ENCODE measurements at places on chromosomes 13 and 19.

DNA sequence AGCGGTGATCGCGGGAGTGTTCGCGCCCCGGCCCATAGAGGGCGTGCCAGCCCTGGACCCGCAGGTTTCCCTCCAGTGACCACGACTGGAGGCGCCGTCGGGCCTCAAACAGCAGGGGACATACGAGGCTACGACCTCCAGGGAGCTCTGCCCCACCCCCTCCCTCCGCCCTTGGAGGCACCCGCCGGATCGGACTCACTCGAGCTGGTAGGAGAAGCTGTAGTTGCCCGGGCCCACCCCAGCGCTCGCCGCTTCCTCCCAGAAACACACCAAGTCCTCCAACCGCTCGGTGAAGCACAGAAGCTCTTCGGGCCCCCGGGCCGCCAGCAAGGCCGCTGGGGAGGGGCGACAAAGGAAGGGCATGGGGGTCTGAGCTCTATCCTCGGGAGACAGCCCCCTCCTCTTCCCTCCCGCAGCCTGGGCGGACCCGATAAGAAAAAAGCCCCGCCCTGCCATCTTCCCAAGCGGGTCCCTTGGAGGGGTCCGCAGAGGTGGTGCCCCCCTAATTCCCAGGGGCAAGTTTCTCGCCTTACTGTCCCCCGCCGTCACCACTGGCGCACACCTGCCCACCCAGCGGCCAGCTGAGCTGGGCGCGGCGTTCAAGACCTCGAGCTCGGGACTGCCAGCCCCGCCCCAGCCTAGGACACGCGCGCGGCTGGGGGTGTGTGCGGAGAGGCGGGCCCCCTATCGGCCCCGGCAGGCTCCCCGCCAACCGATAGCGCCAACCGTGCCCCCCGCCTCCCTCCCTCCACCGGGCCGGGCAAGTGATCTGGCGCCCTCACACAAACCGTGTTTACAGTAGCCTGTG, 1.0 kb downstream of the EPOR start:
- peak; percentile 10 for DNase-seq

DNA sequence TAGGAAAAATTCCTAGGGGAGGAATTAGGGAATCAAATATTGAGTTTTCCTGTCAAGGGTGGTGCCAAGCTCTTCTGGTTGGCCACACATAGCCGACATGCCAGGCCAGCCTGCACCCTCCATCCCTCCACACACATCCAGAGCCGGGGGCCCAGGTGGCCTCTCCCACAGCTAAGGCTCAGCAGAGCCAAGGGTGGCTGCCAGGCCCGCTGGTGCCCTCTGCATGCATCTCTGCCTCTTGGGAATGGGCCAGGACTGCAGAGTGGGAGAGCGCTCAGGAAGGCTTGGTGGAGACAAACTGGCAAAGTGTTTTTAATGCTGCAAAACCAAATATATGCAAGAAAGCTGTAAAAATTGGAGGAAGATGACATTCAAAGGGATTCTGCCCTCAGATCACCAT, 42.7 kb upstream of the GAS6 start:
- DNase-seq, result no peak

- DNase-seq, result no peak
Observed at GRCh38 chr19:52391135-52391534, 6.5 kb upstream of the ZNF528 start.

DNA sequence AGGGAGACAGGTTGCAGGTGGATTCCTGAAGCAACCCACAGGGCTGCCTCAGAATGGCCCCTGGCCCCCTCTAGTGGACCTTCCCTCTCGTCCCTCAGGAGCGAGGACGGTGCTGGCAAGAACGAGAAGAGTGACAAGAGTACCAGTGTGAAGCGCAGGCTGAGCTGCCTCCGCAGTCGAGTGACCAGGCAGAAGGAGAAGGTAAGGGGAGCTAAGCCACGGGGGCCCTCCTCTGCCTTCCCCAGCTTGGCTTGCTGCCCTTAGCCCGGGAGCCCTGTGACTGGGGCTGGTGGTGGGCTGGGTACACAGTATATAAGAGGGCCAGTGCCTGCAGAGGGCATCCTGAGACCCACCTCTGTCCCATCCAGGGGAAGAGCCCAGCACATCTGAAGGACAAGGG, 34.0 kb downstream of the ARHGEF18 start:
- DNase-seq, result no peak

DNA sequence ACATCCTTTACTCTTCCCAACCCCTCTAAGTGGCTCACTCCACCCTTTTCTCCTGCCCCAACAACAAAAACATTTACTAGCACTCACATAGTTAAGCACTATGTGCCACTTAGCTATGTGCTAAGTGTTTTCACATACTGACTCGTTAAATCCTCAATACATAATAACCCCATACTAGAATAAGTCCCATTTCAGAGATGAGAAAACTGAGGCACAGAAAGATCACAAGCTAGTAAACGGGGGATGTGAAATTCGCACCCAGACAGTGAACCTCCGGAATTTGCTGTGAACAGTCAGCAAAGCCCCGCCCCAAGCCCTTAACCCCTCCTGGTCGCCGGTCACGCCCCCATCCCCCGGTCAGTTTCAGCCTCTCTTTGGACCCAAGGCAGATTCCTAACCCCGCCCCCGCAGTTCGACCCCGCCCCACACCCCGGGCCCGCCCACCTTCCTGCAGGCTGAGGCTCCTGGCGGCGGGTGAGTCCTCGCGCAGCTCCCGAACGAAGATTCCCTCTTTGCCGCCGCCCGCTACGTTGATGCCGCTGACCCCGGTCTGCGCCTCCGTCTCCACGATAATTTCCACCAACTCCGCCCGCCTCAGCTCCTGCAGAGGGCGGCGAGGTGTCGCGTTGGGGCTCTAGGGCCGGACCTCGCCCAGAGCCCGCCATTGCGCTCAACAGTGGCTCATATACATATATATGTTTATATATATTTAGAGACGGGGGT, 9.8 kb downstream of the PRX start:
- DNase-seq, result peak; percentile 91

GRCh38 chr13:26996965-26997752, 174.5 kb downstream of the USP12 start:
- DNase-seq, result no peak

DNA sequence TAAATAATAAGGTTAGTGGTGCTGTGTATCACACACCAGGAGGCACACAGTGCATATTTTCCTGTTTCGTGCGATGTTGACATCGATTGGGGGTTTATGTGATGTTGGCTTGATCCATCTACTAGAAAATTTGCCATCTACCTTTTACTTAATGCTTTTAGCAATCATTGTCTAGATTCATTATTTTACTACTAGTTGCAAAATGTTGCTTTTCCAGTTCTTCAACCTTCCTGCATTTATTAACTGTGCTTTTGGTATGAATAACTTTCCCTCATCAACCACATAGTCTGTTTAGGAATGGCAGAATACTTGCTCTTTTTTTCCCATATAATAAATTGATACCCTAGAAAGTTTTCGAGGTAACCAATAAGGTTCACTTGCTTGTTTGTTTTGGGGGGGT, 17.5 kb downstream of the C13orf42 start:
- no peak for DNase-seq

DNA sequence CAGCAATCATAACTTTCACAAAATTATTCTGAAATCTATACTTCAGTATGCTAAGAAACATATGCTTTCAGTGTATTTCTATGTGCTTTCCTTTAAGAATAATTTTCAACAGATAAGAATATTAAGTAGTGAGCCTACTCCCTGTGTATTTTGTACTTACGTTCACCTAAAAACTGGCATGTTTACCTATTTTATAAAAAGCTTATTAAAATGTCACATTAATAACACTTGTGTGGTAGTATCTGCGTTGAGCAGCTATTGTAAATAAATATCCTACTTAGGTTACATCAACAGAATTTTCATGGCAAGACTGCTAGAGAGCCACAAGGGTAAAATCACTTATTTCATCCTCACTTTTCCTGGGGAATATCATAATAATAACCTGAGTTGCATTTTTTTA, 113.4 kb upstream of the SLITRK5 start:
- no peak for DNase-seq

- peak; percentile 17 for DNase-seq
Observed at GRCh38 chr13:51844862-51845573, at the start of gene TMEM272. Gene TMEM272, minus strand, starts transcription at chr13:51845177. Its CDS starts 6,647 bp downstream, at chr13:51838530.

DNA sequence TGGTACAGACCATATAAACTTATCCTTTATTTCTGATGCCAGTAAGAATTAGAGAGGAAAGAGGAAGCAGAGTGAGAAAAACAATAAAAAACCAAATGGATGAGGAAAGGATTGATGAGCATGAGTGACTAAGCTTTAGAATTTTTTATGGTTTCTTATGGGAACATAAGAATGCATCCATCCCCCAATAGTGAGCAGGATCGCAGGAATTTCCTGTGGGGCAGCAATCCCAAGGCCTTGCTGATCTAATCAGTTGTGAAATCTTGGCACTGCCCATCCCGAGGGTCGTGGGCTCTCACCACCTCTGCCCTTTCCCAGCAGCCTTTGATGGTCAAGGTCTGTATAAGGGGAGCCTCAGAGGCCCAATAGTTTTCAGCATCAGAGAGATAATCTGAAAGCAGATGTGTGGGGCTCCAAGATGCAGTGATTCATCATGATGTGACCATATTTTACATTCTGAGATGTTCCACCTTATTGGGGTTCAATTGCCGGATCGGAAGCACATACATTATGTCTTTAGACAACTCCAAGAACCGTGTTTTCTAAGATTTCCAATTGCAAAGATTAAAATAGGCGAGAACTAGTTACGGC, 222.1 kb downstream of the DNAJC15 start:
- peak; percentile 89 for DNase-seq

DNA sequence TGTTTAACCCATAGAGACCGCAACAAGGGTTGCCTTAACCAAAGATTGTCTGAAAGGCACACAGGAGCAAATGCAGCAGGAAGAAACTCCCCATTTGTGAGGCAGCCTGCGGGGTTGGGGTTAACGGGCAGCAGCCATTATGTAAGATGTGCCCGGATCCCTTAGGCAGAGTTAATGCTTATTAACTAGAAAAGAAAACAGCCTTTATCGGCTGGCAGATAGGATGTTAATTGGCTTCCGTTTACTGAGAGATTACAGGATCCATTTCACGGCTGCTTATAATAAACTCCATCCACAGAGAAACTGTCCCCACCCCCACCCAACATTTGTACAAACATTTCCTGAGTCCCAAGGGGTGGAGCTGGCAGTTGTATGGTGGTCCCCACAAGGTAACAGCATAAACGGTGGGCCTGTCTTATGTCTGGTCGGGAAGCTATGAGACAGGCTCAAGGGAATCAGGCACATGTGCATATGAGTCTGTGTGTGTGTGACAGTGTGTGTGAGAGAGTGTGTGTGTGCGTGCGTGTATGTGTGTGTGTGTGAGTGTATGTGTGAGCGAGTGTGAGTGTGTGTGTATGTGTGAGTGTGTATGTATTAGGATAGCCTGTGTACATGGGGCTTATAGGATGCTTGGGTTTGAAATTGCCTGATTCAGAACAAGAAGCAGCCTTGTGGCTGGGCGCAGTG, 10.5 kb downstream of the SLC25A42 start:
- no peak for DNase-seq

DNA sequence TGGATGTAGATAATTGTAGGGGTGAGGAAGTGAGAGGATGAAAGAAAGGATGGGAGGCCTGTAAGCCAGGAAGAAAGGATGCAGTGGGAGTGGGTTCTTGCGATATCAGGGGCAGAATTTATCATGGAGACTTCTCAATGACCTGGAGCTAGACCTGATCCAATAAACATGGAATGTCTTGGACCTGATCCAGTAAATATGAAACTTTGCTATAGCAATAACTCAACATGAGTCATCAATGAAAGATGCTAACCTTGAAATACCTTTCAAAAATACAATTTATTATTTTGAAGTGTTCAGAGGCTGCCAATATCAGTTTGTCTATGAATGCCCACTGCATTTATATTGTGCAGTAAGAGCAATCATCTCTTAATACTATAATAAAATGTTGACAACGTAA, 279.5 kb downstream of the POU4F1 start:
- peak; percentile 23 for DNase-seq

DNA sequence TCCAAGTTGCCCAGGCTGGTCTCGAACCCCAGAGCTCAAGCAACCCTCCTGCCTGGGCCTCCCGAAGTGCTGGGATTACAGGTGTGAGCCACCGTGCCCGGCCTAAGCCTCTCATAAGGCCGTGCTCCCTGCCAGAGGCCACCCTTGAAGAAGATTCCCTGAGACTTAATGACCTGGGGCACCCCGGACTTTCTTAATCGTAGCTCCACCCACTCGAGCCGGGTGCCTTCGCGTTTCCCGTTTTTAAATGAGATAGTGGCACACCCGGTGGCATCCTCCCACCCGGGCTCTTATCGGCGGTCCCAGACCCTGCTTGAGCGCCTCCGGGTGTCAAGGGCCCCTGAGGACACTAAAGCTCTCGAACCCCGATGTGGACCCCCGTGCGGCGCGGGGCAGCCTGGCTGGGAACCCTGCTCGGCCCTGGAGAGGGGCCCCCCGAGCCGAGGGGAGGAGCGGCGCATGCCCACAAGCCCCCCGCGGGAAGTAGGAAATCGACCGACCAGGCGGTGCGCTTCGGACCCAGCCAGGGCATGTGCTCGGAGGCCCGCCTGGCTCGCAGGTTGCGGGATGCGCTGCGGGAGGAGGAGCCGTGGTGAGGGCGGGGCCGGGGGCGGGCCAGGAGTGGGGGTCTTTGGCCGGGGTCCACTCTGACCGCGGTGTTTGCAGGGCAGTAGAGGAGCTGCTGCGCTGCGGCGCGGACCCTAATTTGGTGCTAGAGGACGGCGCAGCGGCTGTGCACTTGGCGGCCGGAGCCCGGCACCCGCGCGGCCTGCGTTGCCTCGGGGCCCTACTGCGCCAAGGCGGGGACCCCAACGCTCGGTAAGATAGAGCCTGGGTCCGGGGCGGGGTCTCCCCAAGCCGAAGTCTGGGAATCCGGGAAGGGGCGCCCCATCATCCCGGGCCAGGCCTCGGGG, at the start of gene ANKLE1:
TSS of gene ANKLE1 (plus strand) at position 511 of the 914 bp plus-strand sequence. CDS start at position 531, 20 bp downstream.
- peak; percentile 42 for DNase-seq

- DNase-seq, result no peak
Observed at GRCh38 chr13:76913898-76914297, 27.7 kb upstream of the KCTD12 start.

- peak; percentile 74 for DNase-seq
Observed at GRCh38 chr19:29666578-29667386, 1.5 kb downstream of the PLEKHF1 start.

- no peak for DNase-seq
Observed at GRCh38 chr13:92256211-92256610, 857.8 kb downstream of the GPC5 start.

DNA sequence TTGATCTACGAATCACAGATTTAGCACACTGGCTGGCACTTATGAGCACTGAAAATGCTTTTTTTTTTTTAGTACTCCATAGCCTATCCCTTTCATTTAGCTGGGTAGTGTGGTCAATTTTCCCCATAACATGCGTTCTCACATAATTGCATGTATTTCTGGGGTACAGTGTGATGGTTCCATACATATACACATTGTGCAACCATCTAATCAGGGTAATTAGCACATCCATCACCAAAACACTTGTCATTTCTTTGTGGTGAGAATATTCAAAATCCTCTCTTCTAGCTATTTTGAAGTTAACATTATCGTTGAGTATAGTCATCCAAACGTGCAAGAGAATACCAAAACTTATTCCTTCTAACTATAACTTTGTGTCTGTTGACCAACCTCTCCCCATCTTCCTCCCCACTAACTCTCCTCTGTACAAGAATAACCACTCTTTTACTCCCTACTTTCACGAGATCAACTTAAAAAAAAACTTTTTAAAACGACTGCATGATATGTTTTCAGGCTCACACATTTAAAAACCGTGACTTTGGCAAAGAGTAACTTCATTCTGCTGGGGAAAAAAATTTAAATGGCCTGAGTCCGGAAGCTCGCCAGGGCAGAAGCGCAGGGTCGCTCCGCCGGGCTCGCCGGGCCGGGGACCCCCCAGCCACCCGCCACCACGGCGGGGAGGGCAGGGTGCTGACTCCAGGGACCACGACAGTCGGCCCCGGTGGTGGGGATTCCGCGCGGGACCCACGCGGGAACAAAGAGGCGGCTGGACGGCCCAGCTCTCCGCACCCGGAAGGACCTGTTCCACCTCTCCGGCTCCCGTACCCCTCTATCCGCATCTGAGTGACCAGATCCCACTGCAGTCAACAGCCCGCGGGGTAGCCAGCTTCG, 868 bp upstream of the UBAC2 start:
- DNase-seq, result peak; percentile 25

Data from iris pigment epithelial cell (primary cell).